ENCODE measurements at places on chromosomes 1 and 21.

DNA sequence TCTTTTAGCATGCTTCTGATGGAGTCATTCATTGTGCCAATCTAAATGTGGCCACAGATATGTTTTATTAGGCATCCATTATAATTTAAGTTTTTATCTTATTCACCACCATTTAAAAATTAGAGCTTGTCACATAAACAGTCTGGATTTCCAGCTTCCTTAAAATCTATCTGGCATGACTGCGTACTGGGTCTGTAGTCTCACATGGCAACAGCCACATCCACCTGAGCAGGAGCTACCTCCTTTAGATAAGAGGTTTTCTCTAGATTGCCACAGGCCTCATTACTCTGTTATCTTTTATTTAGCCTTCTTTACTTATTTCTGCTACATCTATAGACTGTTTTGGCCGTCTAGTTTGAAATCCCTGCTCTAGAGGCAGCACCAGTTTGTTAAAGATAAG is 29.1 kb downstream of the B3GALT2 start:
- DNase-seq: no peak

- no peak for DNase-seq
These were observed 17.3 kb downstream of the DDR2 start for GRCh38 chr1:162649583-162649982.

DNA sequence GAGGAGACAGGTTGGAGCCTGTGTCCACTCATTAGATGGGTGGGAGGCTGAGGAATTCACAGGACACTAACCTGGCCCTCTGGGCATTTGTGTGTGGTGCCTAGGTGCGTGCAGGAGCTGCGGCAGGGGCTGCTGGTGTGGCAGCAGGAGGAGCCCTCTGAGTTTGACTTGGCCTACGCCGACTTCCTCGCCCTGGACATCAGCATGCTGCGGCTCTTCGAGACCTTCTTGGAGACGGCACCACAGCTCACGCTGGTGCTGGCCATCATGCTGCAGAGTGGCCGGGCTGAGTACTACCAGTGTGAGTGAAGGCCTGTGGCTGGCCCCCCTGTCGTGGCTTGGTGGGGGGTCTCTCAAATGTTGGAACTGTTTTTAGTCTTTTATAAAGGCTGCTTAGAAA is 3.6 kb downstream of the XKR8 start:
- no peak for DNase-seq

GRCh38 chr1:109714661-109715372 is 2.8 kb downstream of the GSTM5 start:
- DNase-seq: no peak

DNA sequence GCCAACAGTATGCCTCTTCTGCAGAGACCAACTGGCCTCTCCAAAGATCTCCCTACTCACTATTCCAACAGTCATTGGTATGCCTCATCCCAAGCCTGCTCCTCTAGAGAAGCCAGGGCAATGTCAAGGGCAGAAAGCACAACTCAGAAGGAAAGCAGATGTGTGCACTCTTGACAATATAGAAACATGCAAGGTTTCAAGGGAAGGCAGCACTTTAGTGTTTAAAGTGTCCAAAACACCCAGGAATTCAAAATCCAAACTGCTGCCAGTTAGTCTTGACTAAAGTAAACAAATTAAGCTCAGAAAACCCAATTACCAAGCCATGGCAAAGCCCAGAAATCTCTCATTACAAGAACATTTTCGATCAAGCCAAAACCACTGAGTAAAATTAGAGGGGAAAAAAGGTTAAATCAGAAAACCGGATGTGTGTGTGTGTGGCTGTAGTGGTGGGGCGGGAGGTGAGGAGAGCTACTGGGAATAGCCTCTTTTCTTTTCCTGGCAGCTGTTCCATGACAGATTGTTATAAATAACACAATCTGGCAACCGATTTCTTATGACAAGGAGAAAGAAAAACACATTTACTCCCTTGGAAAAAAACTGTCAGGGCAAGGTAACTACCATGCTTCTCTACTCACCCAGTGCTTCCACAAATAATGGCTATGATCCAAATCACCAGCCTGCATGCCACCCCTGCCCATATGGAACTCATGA is 39.2 kb downstream of the EIF2B3 start:
- no peak for DNase-seq

GRCh38 chr1:210360852-210361477 is 32.3 kb downstream of the HHAT start:
- no peak for DNase-seq

DNA sequence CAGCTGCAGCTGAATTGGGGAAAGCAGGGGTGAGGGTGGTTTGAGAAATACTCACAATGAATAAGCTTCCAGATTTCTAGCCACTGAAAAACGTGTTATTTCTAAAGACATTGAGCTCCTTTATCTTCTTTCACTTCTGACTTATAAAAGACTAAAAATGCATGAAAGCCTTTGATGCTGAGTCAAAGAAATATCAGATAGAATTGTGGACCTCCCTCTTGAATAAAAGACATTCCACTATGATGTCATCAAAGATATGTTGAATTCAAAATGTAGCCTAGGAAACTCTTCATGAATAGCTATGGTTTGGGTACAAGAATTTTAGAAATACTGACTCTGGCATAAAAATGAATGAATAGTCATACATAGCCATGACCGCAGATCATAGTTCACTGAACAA is 44.7 kb upstream of the COL24A1 start:
- DNase-seq: no peak

DNA sequence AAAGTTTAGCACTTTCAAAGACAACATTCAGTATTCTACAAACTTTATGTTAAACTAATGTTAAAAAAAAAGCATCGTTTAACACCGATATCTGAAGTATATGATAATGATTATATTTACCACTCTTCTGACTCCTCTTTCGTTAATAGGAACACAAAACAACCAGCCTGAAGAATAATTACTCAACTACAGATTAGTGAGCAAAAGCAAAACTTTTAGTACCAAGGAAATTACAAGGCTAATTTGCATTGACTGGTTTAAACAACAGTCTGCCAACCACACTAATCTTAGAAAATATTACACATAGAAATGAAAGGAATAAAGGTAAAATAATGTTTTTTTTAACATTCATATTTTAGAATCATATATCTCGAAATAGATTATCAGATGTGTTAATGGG is 500.7 kb downstream of the LMO4 start:
- no peak for DNase-seq

DNA sequence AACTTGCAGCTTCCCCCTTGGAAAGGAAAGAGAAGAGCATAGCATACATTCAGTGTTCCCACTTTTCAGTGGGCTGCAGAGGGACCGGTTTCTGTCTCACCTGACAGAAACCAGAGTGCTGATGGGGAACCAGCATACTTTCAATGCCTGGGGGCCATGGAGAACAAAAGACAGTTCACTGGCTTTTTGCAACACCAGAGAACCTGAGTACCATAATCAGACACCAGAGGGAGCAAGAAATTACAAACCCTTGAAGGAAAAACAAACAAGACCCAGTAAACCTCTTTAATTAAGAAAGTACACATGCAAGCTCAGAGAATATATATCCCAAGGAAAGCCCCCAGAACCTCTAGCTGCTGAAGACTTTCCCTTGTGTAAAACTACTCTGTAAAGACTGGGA is 51.1 kb downstream of the CSMD2 start:
- no peak for DNase-seq

DNA sequence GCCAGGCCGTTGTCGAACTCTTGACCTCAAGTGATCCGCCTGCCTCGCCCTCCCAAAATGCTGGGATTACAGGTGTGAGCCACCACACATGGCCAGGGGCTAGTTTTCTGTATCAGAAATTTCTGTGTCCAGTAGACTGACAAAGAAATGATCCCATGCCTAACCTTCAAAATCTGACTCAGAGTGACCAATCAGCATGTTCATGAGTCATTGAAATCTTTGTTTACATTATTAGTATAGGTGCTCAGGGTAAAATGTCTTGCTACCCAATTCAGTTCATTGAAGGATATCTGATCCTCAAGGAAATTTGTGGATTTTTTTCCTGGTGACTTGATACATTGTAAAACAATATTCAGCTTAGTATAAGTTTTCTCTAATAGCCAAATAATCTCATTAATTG is 11.0 kb upstream of the LDLRAD2 start:
- DNase-seq: no peak

DNA sequence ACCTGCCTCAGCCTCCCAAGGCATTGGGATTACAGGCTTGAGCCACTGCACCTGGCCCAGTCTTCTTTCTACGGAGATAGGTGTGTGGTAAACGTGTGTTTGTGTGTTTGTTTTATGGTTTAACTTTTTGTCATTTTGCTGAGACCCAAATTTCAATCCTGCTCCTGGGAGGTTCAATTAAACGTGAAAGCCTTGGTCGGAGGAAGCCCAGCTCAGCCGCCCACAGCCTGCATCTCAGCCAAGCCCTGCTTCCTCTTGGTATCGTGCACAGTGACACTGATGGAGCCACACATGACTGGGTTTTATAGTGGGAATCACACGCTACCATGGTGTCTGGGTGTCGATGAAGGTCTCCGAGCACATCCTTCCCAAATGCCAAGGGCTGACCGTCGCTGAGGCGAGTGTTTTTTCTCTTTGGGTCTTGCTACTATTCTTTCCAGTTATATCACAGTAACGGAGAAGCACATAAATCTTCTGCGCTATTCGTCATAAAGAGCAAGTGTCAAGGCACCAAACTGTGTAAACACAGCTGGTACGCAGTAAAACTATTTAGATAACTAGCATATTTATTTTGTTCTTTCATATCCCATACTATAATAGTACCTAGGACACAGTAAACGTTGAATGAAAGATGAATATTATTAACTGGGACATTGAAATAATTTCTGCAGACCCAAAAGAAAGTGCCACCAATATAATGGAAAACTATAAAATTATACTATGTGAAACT is 39.3 kb downstream of the HLCS start:
- DNase-seq: no peak

DNA sequence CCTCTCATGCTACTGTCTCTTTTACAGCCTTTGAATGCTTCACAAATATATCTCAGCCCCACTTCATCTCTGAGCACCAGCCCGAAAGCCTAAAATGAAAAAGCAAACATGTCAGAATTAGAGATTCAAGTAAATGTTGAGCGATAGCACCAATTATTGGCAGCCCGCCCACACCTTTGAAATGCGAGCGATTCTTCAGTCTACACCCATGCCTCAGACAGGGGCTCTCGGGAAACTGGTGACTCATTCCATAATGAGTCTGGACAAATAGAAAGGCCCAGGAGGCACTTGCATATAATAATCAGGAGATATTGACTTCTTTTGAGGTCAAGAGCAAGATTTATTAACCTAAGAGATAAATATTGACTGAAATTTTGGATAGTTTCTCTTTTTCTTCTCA is 487.3 kb upstream of the PTBP2 start:
- DNase-seq: peak; percentile 87

DNA sequence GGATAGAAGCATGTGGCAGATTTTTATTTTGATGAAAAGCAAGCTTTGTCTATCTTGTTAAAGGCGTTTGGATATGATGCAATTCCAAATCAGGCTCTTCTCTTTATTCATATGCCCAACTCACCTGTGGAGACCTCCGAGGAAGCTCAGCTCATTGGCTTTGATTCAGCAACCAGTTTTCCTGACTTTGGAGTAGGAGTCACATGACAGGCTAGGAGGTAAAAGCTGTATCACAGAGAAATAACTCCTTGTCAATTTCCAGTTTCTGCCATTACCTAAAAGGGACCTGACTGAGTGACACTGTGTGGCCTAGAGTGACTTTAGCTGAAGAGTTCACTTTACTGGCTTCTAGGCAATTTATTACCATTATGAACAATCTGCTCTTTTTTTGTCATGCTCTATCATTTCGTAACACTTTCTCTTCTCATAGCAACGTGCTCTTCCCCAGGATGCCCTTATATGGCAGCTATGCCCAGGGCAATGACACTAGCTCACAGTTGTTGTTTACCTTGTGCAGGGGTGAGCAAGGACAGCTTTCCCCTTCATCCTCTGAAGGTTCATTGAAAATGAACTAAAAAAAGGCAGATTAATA is 107.2 kb downstream of the KCNK1 start:
- no peak for DNase-seq
